ENCODE measurements at places on chromosomes 6 and 20. TPM values are rescaled to one million over a fixed set of nuclear protein-coding genes. Genes with fewer than 3 reads are reported as not detected.

- H3K27ac ChIP-seq = no peak overlapping the region
- peaks cover 9% of the 10 kb centered on the region for H3K4me1 ChIP-seq
- H3K36me3 ChIP-seq = no peaks in the 10 kb centered on the region
- peak; percentile 39 for DNase-seq
Observed at GRCh38 chr20:62651285-62652021, 9.2 kb downstream of the SLCO4A1 start.

GRCh38 chr6:75397171-75397570 lies 96.4 kb downstream of the FILIP1 start:
- no peak for DNase-seq
- H3K36me3 ChIP-seq = no peaks in the 10 kb centered on the region
- H3K4me1 ChIP-seq = peaks cover 2% of the 10 kb centered on the region
- no peak overlapping the region for H3K4me3 ChIP-seq
- H3K27me3 ChIP-seq = no peaks in the 10 kb centered on the region

DNA sequence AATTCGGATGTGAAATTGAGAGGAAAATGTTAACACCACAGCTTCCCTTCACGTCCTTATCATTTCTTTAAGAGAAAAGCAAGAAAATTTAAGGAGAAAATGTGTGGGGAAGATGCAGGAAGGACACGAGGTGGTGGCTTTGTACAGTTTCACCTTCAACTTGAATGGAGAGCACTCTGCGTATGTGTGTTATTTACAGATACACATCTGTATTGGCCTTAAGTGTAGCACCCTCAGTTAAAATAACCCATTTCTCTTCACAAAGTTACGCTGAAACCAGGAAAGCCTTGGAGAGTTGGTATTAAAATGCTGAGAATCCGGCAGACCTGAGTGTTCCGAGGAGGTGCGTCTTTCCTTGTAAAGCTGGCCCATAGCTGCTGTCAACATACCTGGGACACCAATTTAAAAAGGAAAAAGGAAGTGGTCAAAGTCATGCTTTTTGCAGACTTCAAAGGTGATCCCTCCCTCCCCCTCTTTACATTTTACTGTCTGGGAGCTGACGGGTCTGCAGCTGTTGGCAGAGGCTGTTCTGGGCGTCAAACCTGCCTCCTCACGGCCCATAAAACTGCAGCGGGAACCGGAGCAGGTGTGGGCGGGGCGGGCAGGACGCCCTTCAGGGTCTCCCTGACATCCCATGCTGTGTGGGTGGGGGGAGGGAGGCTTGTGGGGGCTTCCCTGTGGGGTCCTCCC lies 61.3 kb upstream of the TBXT start:
- 0 out of 2 replicates have a peak, but pooled peaks cover 4% of the 10 kb centered on the region for H3K27me3 ChIP-seq
- no peak overlapping the region for H3K27ac ChIP-seq
- H3K4me3 ChIP-seq = no peak overlapping the region
- no peaks in the 10 kb centered on the region for H3K4me1 ChIP-seq
- peak; percentile 31 for DNase-seq

GRCh38 chr6:25251426-25251825 lies 27.7 kb upstream of the CARMIL1 start:
- no peaks in the 10 kb centered on the region for H3K36me3 ChIP-seq
- no peak overlapping the region for H3K27ac ChIP-seq
- no peak overlapping the region for H3K4me3 ChIP-seq
- no peak for DNase-seq
- H3K4me1 ChIP-seq = no peaks in the 10 kb centered on the region

GRCh38 chr6:45987856-45988255 lies 27.8 kb downstream of the CLIC5 start:
- no peak overlapping the region for H3K27ac ChIP-seq
- no peak for DNase-seq
- no peaks in the 10 kb centered on the region for H3K27me3 ChIP-seq

DNA sequence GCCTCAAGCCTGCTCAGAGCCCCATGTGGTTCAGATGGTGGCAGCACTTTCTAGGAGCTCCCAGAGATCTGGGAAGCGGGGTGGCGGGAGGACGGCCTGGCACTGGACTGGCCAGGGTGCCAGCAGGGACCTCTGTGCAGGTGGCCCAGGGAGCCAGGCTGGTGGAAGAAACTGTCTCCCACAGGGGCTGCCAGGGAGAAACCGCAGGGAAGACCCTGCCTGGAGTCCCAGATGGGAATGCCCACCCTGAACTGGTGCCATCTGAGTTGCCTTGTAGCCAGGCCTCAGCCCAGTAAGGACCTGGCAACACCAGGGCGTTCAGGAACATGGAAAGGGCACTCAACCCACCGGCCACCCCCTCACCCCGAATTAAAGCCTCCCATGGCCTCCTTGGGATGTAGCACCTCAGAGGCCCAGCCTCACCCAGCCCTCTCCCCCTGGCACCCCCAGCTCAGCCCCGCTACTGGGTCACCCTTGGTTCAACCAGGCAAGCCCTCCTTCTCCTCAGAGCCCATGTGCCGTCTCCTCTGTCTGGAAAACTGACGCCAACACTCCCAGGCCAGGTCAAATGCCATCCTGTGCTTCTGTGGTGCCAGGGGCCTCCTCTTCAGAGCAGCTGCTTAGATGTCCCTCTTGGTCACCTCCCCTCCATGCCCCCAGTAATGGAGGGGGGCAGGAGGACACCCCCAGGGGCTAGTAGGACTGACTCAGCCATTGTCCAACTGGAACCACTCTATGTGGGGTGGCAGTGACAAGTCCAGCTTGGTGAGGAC lies 5.9 kb upstream of the C20orf144 start:
- no peaks in the 10 kb centered on the region for H3K4me1 ChIP-seq
- no peak overlapping the region for H3K4me3 ChIP-seq
- H3K27me3 ChIP-seq = no peaks in the 10 kb centered on the region
- H3K27ac ChIP-seq = no peak overlapping the region
- H3K36me3 ChIP-seq = no peaks in the 10 kb centered on the region

DNA sequence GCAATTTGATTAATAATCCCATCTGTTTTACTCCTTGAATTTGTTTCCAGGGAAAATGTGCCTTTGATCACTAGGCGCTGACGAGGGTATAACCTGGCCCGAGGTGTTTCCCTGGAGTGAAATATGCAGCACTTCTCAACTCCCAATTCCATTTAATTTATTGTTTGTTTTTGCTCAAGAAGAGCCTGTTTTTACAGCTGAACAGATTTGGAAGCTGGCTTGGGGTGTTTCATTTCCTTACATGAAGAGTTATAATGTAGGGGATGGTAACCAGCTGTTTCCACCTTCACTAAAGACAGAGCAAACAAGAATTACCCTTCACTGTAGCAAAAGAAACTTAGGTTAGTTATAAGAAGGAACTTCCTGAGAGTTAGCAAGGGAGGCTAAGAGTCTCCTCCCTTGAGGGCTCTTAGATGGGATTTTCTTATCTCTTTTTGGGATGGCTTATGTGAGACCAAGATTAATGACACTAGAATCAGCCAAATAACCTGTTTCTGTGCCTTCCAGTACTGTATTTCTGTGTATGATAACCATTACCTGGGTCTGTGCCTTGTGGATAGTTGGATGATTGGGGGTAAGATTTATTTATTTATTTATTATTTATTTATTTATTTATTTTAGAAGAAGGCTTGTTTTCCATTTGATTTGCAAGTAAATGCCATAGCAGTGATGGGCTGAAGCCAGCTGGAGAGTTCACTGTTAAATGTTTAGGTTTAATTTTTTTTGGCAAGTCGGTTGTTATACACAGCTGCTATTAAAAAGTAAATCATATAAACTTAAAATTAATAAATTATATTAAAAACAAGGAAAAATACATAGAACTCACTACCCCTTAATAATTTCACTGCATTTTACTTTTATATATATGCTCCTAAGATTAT lies 162.2 kb upstream of the BMP2 start:
- no peaks in the 10 kb centered on the region for H3K27me3 ChIP-seq
- H3K4me1 ChIP-seq = no peaks in the 10 kb centered on the region
- no peaks in the 10 kb centered on the region for H3K36me3 ChIP-seq
- H3K27ac ChIP-seq = no peak overlapping the region
- no peak overlapping the region for H3K4me3 ChIP-seq

- no peak for DNase-seq
- H3K4me1 ChIP-seq = peaks cover 9% of the 10 kb centered on the region
- no peaks in the 10 kb centered on the region for H3K36me3 ChIP-seq
- H3K27me3 ChIP-seq = no peaks in the 10 kb centered on the region
- no peak overlapping the region for H3K4me3 ChIP-seq
- H3K27ac ChIP-seq = no peak overlapping the region
Observed at GRCh38 chr20:57867181-57867803, 157.5 kb upstream of the PMEPA1 start.

DNA sequence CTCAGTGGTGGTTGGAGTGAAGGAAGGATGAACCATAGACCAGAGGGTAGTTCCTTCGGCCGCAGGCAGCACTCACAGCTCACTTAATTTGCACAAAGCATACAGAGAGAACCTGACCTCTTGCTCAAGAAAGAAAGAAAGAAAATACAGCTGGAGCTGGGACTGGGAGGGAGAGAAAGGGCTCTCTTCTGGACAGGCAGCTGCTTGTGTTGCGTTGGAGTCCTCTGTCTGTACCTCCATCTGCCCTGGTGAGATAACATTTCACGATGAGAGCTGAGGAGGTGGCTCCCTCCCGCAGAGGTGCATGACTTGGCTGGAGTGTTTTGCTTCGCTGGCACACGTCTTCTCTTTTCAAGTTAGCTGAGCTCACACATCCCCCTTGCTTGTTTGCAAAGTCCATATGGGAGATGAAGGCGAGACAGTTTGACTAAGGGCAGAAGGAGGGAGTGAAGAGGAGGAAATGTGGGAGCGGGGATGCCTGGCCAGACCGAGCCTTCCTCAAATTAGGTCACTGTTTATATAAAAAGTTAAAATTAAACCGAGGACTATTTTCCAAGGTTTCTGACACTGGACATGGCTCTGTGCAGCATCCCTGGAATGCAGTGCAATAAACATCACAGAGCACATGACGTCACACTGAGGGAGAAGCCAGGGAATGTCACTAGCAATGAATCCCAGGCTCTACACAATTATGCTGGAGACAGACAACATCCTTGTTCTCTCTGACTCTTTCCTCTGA lies 359.4 kb downstream of the CD83 start:
- DNase-seq = no peak
- peaks cover 5% of the 10 kb centered on the region for H3K36me3 ChIP-seq
- no peak overlapping the region for H3K4me3 ChIP-seq
- no peak overlapping the region for H3K27ac ChIP-seq
- no peaks in the 10 kb centered on the region for H3K4me1 ChIP-seq

DNA sequence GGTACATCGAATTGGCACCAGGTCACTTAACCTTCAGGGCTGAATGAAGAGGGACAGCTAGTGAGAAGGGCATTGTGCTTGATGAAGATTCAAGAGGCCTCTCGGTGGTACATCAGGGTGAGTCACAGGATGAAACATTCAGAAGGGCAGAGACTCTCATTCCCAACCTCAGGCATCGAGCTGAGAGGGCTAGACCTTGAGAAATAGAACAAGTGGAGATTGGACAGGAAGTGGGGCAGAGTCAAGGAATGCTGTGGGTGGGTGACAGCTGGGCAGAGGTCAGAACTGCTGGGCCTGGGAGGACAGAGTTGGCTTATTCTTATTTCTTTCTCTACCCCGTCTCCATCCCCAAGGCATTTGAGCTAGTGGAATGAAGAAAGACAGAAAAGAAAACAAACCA lies 126.0 kb downstream of the SCML4 start:
- no peak for DNase-seq
- H3K36me3 ChIP-seq = no peaks in the 10 kb centered on the region
- H3K27me3 ChIP-seq = no peaks in the 10 kb centered on the region
- H3K27ac ChIP-seq = no peak overlapping the region
- no peak overlapping the region for H3K4me3 ChIP-seq

GRCh38 chr6:10495029-10495428 lies 26.1 kb upstream of the GCNT2 start:
- DNase-seq = no peak
- no peak overlapping the region for H3K4me3 ChIP-seq
- H3K36me3 ChIP-seq = no peaks in the 10 kb centered on the region
- H3K4me1 ChIP-seq = no peaks in the 10 kb centered on the region
- peaks cover 1% of the 10 kb centered on the region for H3K27me3 ChIP-seq
- no peak overlapping the region for H3K27ac ChIP-seq

OR2H2 gene
- total RNA-seq = not detected

GRCh38 chr6:118750143-118750542 lies 98.8 kb upstream of the CEP85L start:
- H3K27ac ChIP-seq = no peak overlapping the region
- H3K4me3 ChIP-seq = no peak overlapping the region
- H3K36me3 ChIP-seq = no peaks in the 10 kb centered on the region
- H3K4me1 ChIP-seq = peaks cover 19% of the 10 kb centered on the region
- H3K27me3 ChIP-seq = no peaks in the 10 kb centered on the region

- H3K27ac ChIP-seq = no peak overlapping the region
- no peaks in the 10 kb centered on the region for H3K36me3 ChIP-seq
- DNase-seq = no peak
- H3K27me3 ChIP-seq = no peaks in the 10 kb centered on the region
- no peak overlapping the region for H3K4me3 ChIP-seq
Observed at GRCh38 chr6:139145661-139146060, 10.8 kb downstream of the HECA start.

C6orf89 gene
- 8.7 TPM for total RNA-seq

DNA sequence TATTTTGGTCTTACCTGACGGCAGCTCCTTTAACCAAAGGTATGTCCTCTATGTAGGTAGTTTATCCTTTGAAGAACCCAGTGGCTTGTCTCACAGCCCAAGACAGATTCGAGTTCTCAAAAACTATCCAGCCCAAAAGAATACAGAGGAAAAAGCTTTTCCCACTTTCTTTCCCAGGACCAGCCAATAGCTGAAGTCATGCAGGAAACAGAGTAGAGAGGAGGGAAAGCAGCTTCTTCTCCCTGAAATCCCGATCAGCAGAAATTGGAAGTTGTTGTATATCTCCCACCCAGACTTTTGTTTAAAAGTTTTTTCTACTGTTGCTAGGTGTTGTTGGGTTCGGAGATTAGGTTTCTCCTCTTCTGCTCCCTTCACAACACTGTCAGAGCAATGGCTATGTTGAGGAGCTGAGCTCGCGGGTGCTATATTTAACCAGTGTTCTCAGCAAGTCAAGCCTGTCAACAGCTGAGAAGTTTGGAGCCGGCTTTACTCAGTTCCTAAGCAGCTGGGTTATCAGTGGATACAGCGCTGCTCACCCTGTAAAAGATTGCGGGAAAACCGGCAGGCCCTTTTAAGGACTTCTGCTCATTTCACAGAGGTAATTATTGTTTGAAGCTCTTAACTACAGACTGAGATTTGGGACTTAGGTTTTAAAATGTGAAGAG lies at the start of gene FILIP1:
TSS of gene FILIP1 (minus strand) at position 401 of the 665 bp plus-strand sequence. CDS start 78,828 bp downstream, outside the sequence.
- H3K27ac ChIP-seq = peak within 1 kb of the TSS; percentile 30
- peak; percentile 27 for DNase-seq
- no peaks in the 10 kb centered on the region for H3K27me3 ChIP-seq
- no peaks in the 10 kb centered on the region for H3K36me3 ChIP-seq

DNA sequence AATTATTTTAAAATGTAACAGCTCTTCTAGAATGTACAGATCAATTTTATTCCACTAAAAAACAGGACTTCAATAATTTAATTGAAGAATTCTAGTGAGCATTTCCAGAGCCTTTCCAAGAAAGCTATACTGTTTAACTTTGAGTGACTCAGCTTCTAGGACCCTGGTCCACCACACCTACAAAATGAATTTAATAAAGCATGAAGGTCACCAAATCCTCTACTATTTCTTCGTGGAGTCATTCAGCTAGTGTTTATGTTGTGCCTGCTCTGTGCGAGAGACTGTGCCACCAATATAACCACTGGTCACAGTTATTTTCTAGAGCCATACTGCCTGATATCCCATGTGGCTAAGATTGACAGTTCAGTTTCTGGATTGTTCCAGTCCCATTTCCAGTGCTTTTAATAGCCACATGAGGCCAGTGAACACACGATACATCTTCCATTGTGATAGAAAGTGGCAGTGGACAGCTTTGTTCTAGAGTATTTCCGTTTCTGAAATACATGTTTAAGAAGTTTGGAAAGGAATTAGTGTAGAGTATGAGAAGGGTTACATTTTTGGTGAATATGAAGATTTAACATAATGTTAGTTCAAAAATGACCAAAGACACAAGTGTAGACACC lies 160.7 kb downstream of the MTHFD1L start:
- H3K27me3 ChIP-seq = no peaks in the 10 kb centered on the region
- no peak overlapping the region for H3K27ac ChIP-seq
- H3K4me1 ChIP-seq = no peaks in the 10 kb centered on the region
- DNase-seq = no peak
- H3K4me3 ChIP-seq = no peak overlapping the region

Measured in GM23338 (cell line).